ENCODE measurements at places on chromosomes 1 and 21.

DNA sequence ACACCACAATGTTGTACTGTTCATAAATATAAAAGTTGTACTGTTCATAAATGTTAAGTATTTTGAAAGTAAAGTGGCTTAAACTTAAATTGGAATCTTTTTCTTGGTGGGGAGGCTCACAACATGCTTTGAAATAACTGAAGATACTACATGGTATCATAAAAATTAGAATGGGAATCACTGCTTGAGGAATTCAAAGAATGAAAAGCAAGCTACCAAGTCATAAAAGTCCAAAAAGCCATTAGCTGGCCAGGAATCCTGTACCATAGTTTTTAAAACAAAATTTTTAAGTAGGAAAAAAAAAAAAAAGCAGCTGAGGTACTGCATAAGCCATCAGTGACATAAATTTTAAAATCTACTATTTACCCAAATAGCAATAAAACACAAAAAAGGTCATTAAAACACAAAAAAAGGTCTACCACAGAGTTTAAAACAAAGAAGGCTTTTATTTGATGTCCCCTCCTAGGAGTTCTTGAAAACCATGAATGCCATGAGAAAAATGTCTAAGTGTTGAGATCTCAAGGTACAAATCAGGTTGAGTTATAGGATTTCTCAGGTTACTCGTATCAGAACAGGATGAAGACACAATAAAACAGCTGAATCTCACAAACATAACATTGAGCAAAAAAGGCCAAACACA lies 8.6 kb downstream of the ZZZ3 start:
- no peak for DNase-seq

- DNase-seq, result no peak
Measured at GRCh38 chr1:94486990-94487389, 54.6 kb downstream of the F3 start.

- no peak for DNase-seq
Measured at GRCh38 chr1:154348429-154349076, 23.2 kb downstream of the ATP8B2 start.

- DNase-seq, result no peak
Measured at GRCh38 chr1:63545780-63546179, 22.5 kb downstream of the EFCAB7 start.

- no peak for DNase-seq
Measured at GRCh38 chr1:65980237-65980636, 187.5 kb downstream of the PDE4B start.

- no peak for DNase-seq
Measured at GRCh38 chr1:172143384-172144055, 277.0 kb upstream of the C1orf105 start.

GRCh38 chr1:6807782-6808181 lies 22.5 kb downstream of the CAMTA1 start:
- DNase-seq, result no peak

DNA sequence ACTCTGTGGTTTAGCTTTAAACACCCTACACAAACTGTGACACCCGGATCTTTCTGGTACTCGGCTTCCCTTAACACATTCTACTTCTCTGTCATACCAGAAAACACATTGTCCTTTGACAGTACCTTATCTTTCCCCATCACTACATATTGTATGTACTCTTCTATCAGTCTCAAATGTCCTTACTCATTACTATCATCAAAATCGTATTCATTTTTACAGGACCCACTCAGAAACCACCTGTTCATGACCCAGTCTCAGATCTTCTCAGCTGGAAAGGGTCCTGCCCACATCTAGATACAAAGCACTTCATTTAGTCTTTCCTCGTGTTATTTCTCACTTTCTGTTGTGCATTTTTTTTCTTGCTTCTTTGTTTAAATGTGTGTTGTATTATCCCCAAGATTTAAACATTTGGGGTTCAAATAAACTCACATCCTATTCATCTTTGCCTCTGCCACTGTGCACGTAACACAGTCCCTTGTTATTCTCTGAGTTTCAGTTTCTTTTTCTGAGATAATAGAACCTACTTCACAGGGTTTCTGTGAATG lies 27.7 kb downstream of the CD34 start:
- DNase-seq, result no peak

GRCh38 chr1:15062479-15063099 lies 91.0 kb upstream of the TMEM51 start:
- no peak for DNase-seq

DNA sequence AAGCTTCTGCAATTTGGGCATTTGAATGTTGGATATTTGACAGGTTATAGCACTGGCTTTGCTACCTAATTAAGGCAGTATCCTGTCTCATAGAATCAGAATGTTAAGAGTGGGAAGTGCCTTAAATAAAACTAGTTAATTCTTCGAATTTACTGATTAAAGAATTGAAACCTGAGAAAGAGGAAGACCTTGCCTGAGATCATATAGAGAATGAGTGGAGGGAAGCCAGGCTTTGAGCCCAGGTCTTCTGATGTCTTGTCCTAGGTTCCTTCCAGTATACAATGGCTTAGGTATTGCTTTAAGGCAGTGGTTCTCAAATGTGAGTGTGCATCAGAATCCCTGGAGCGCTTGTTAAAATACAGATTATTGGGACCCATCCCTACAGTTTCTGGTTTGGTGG lies 20.9 kb upstream of the SH3BGRL3 start:
- DNase-seq, result no peak

- DNase-seq, result no peak
Measured at GRCh38 chr21:21210552-21210951, 212.3 kb downstream of the NCAM2 start.
